ENCODE measurements at places on chromosomes 16 and 17.

GRCh38 chr17:5526821-5527598 is 40.6 kb downstream of the MIS12 start:
- peak; percentile 28 for DNase-seq

GRCh38 chr17:39666231-39666600 is 1.1 kb downstream of the TCAP start:
- DNase-seq, result no peak

DNA sequence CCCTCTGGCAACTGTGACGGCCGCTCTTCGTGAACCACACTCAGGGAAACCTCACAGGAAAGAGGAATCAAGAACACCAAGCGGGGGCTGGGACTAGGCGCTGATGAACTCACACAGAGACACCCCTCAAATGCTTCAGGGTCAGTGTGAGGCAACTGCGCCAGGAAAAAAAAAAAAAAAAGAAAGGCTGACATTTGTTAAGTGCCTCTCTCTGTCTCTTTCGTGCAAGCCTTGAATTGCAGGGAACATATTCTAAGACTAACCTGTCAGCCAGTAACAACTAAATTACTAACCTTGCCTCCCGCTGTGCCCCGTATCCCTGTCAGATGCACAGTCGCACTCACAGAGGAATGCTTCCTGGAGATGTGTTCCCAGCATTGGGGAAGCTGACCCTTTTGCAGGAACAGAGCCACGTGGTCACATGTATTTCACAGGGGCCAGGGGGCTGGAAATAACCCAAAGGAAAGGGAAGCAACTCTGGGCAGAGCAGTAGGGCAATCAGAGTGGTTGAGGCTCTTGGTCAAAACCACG is 247.8 kb downstream of the XYLT1 start:
- DNase-seq, result no peak

GRCh38 chr16:57308041-57308440 is 23.6 kb upstream of the PLLP start:
- no peak for DNase-seq

DNA sequence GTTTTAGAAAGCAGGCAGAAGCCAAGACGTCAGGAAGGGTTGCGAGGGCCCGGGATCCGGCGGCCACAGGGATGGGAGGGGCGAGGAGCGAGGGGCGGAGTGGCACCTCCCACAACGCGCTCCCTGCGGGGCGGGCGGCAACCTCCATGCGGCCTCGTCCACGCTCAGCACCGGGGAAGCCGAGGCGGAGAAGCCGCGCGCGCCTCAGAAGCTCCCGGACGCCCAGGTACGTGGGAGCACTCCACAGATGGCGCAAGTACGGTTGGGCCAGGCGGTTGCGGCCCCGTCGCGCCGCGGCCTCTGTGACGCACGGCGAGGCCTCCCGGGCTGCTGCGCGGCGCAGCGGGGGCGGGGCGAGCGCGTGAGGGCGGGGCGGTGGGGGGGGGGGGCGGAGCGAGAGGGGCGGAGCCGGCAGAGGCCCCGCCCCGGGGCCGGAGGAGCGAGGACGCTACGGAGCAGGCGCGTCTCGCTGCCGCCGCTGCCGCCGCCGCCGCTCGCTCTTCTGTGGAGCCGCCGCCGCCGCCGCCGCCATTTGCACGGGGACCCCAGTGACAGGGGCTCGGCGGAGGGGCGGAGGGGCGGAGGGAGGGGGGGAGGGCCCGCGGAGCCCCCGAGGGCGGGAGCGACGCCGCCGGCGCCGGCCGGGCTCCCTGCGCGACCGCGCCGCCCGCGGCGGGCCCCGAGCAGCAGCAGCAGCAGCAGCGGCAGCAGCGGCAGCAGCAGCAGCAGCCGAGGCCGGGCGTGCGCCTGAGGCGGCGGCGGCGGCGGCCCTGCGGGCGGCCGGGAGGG is at the start of gene TENT4B:
TENT4B (plus strand) TSS at position 500 of the 789 bp plus-strand sequence. CDS start 316 bp downstream, outside the sequence.
- DNase-seq, result peak; percentile 87

Measured in K562 (cell line).